Activated CD4-positive, alpha-beta memory T cell treated with anti-CD3 and anti-CD28 coated beads, Interleukin-2, amount 10 ng/mL, durations not matched to agents 7 days and 5 days (primary cell): ENCODE measurements at places on chromosomes 3 and 15. TPM values are rescaled to one million over a fixed set of nuclear protein-coding genes. Genes with fewer than 3 reads are reported as not detected.

TM4SF4 gene
- total RNA-seq, result not detected

SLC12A8 gene
- 1.3 TPM for total RNA-seq

GRCh38 chr3:133112666-133113065, 74.5 kb downstream of the TMEM108 start:
- no peaks in the 10 kb centered on the region for H3K36me3 ChIP-seq
- H3K27ac ChIP-seq, result no peak overlapping the region
- H3K4me1 ChIP-seq, result no peaks in the 10 kb centered on the region
- DNase-seq, result no peak
- no peak overlapping the region for H3K4me3 ChIP-seq

GRCh38 chr15:77402740-77403379, 17.0 kb downstream of the PEAK1 start:
- peaks cover 8% of the 10 kb centered on the region for H3K36me3 ChIP-seq
- peaks cover 4% of the 10 kb centered on the region for H3K27me3 ChIP-seq
- H3K27ac ChIP-seq, result no peak overlapping the region
- peaks cover 19% of the 10 kb centered on the region for H3K4me1 ChIP-seq

DNA sequence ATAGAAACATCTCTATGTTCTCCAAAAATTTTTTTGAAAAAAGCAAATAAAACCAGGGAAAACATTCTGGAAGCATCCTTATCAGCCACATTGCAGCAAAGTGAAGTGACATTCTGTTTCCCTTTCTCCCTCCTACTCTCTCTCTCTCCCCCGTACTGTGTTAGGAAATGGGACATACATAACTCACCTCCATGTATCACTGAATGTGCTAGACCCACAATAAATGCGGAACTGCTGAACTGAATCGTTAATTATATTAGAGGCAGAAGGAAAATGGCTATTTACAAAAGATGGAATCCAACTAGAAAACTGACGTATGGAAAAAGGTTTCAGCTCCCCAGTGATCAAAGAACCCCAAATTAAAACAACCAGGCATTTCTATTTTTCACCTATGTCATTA, 129.8 kb downstream of the MINAR1 start:
- no peak overlapping the region for H3K27ac ChIP-seq
- H3K27me3 ChIP-seq, result peaks cover 3% of the 10 kb centered on the region
- H3K4me3 ChIP-seq, result no peak overlapping the region
- H3K36me3 ChIP-seq, result no peaks in the 10 kb centered on the region
- no peak for DNase-seq

- H3K27ac ChIP-seq, result no peak overlapping the region
- peaks cover 2% of the 10 kb centered on the region for H3K4me1 ChIP-seq
- no peak for DNase-seq
Observed at GRCh38 chr15:42456531-42456930, 34.4 kb downstream of the ZNF106 start.

DNA sequence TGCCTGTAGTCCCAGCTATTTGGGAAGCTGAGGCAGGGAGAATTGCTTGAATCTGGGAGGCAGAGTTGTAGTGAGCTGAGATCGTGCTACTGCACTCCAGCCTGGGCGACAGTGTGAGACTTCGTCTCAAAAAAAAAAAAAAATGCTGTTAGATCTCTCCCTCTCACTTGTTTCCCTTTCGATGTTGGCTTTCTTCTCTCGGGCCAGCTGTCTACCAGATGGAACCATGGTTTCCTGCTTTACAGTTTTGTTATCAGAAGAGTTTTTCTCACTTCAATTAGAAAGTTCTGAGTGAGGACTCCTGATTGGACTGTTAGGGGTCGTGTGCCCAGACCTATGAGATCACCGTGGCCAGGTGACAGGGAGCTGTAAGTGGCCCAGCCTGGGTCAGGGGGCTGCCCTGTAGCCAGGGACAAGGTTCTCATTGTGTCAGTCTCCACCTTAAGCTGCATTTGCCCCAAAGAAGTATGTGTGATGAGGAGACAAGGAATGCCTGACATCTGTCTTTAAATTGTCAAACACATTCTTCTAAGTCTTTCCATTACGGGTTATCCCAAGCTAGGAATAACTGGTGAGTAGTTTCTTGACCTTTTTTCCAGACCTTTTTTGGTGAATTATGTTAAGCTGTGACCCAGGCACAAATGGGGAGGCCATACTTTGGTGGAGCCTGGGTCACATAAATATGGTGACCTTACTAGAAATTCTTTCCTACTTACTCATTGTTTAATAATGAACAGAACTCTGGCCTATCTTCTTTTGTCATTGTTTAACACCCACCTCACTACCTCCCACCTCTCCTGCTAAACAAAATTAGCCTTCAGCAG, 25.2 kb downstream of the SNAPC5 start:
- DNase-seq, result peak; percentile 39
- peak overlapping the region; percentile 70 for H3K27ac ChIP-seq
- H3K4me3 ChIP-seq, result peak overlapping the region; percentile 2
- H3K27me3 ChIP-seq, result no peaks in the 10 kb centered on the region
- H3K4me1 ChIP-seq, result peaks cover 31% of the 10 kb centered on the region

- H3K4me1 ChIP-seq, result peaks cover 8% of the 10 kb centered on the region
- H3K4me3 ChIP-seq, result no peak overlapping the region
- DNase-seq, result no peak
- peaks cover 65% of the 10 kb centered on the region for H3K27me3 ChIP-seq
- no peak overlapping the region for H3K27ac ChIP-seq
- H3K36me3 ChIP-seq, result no peaks in the 10 kb centered on the region
Observed at GRCh38 chr3:87792198-87792533, 266.6 kb downstream of the CGGBP1 start.

GRCh38 chr3:40313975-40314860, 4.7 kb downstream of the EIF1B start:
- H3K4me3 ChIP-seq, result no peak overlapping the region
- no peaks in the 10 kb centered on the region for H3K27me3 ChIP-seq
- H3K36me3 ChIP-seq, result peaks cover 38% of the 10 kb centered on the region
- H3K4me1 ChIP-seq, result peaks cover 22% of the 10 kb centered on the region

DNA sequence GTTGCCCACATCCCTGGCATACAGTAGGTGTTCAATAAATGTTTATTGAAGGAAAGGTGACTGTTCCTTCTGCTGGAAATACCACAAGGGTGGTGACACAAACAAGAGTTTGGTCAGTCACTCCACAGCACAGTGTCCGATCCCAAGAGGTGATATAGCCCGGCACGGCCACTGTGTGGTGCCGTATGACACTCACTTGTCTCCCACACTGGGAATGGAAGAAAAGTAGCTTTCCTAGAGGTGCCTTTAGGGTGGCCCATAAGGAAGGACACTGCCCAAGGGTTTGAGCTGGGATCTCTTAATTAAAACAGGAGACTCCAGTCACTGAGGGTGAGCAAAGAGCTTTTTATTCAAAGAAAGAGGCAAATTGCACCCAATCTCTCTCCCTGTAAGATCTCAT, 40.5 kb downstream of the TGM4 start:
- H3K4me3 ChIP-seq, result no peak overlapping the region
- DNase-seq, result no peak
- no peaks in the 10 kb centered on the region for H3K36me3 ChIP-seq
- H3K4me1 ChIP-seq, result no peaks in the 10 kb centered on the region
- H3K27me3 ChIP-seq, result peaks cover 6% of the 10 kb centered on the region
- H3K27ac ChIP-seq, result no peak overlapping the region

PCBP4 gene
- total RNA-seq, result 31.0 TPM

- no peaks in the 10 kb centered on the region for H3K36me3 ChIP-seq
- no peak for DNase-seq
- H3K4me3 ChIP-seq, result no peak overlapping the region
Observed at GRCh38 chr3:30511524-30512251, 94.7 kb upstream of the TGFBR2 start.

FGF12 gene
- total RNA-seq, result not detected

- no peaks in the 10 kb centered on the region for H3K36me3 ChIP-seq
- H3K27me3 ChIP-seq, result no peaks in the 10 kb centered on the region
- DNase-seq, result no peak
- H3K27ac ChIP-seq, result no peak overlapping the region
Observed at GRCh38 chr15:38814891-38815290, 250.3 kb upstream of the RASGRP1 start.

DNA sequence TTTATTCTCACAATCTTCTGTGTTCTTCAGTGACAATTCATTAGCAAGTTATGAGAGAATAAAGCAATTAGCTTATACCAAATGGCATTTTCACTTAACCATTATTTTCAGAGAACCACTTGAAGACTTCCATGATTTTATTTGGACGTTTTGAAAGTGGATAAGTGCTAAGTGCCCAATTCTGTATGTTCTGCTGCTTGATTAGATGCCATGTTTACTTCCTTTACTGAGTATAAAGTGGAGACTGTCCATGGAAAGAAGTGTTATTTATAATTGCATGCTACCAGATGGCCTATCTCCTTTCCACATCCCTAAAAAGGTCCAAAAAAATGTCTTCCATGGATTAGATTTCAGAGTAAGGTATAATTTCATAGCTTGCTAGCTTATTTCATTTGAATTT, 69.6 kb downstream of the SUMF1 start:
- peaks cover 48% of the 10 kb centered on the region for H3K36me3 ChIP-seq
- peaks cover 53% of the 10 kb centered on the region for H3K4me1 ChIP-seq
- no peak overlapping the region for H3K4me3 ChIP-seq
- no peak for DNase-seq
